ENCODE measurements at places on chromosomes 6 and 20. TPM values are rescaled to one million over a fixed set of nuclear protein-coding genes. Genes with fewer than 3 reads are reported as not detected.

Gene SEMG1
- not detected for total RNA-seq

Gene YWHAB
- 156 TPM for total RNA-seq

GRCh38 chr6:22878706-22879105, 309.3 kb downstream of the HDGFL1 start:
- DNase-seq = no peak

GRCh38 chr6:22880686-22881433, 311.5 kb downstream of the HDGFL1 start:
- no peak for DNase-seq

DNA sequence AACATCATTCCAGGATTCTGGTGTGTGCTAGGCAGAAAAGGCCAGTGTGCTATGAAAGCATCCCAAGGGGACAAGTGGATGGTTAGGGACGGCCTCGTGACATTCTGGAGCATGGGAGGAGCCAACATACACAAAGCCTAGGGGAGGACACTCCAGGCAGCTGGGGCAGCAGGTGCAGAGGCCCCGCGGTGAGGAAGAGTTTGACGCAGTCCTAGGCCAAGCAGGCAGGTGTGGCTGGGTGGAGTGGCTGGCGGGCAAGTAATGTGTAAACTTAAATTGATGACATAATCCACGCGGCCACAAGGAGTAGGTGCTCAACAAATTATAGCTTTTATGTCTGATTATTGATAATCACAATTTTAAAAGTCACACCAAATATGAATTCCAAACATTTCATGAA, 93.6 kb downstream of the TMEM242 start:
- DNase-seq = no peak

GRCh38 chr20:43525021-43525420, 17.5 kb downstream of the L3MBTL1 start:
- DNase-seq = no peak

GRCh38 chr6:112486454-112486853, 139.3 kb downstream of the RFPL4B start:
- DNase-seq = no peak

GRCh38 chr6:23659125-23659524, 466.9 kb upstream of the NRSN1 start:
- DNase-seq = no peak

Gene DUSP15
- total RNA-seq = 5.6 TPM

Gene OR2J3
- total RNA-seq = not detected

Gene NTSR1
- not detected for total RNA-seq

GRCh38 chr20:61512475-61512874, 260.4 kb downstream of the CDH4 start:
- no peak for DNase-seq

- DNase-seq = no peak
These were observed 188.6 kb downstream of the GJA10 start for GRCh38 chr6:90082847-90083246.

DNA sequence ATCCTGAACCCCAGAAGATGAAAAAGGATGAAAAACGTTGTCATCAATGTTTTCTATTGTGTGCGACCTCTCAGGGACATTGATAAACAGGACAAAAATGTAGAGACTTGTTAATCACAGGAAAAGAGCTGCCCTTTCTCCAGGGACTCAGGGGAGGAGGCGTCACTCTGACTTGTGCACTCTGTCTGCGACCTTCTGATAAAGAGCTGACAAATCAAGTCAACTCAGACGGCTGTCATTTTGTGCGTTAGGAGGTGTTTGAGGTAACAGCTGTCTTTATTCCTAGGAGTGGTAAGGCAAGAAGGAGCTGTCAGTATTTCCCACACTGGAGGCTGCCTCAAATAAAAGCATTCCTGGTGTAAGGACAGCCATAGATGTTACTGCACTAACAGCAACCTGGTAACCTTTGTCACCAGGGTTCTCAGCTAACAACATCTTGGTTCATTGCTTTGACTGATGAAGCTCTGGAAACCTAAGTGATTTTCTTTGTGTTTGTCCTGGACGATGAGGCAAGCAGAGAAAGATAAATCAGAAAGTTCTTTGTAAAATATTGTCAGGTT, 38.6 kb upstream of the NXT1 start:
- DNase-seq = no peak

DNA sequence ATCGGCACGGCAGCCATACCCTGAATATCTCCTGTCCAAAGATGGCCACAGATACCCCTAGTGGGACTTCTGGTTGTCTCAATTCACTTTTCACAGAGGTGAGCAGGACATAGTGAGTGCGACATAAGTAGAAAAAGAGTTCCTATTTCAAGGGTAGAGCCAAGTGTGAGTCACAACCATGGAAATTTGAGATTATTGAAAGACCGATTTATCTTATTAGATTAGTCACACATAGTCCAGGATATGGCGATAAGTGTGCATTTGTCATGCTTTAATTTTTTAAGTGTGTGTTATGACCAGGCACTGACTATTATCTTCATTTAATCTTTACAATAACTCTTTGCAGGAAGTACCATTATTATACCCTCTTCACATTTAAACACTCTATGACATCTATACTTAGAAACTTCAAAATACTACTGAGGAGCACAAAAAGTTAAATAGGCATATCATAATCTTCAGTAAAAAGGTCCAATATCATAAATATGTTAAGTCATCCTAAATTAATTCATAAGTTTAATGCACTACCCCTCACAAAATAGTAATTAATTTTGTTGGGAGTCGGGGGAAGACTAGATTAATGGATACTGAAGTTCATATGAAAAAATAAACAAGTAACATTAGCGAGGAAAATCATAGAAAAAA, 13.4 kb upstream of the TNFAIP3 start:
- no peak for DNase-seq

Gene ATP6V1G2
- 0.95 TPM for total RNA-seq

GRCh38 chr6:103273048-103273447, 1586.7 kb downstream of the HACE1 start:
- DNase-seq = no peak

DNA sequence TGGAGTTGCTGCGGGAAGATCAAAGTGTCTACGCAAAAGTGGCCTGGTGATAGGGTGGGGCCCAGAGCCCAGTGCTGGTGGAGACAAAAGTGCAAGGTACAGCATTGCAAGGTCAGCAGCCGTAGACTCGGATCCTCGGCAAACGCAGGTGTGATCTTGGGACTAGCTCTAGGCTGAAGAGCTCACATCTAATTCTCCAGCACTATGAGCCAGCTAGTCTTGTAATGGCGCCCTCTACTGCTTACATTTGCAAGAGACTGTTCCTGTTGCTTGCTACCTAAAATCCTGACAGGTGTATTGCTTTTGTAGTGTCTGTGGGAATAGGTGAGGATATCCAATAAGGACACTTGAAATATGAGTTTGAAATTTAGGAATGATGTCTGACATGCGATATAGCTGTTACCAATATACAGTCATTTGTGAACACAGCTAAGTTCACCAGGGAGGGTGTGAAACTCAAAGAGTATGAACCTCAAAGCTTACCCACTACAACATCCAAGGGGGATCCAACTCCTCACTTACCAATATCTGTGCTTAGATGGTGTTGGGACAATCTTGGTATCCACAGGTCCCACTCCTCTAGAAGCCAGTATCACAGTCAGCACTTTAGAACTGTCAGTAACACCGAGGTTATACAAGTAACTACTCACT, 58.4 kb downstream of the PDE7B start:
- no peak for DNase-seq

DNA sequence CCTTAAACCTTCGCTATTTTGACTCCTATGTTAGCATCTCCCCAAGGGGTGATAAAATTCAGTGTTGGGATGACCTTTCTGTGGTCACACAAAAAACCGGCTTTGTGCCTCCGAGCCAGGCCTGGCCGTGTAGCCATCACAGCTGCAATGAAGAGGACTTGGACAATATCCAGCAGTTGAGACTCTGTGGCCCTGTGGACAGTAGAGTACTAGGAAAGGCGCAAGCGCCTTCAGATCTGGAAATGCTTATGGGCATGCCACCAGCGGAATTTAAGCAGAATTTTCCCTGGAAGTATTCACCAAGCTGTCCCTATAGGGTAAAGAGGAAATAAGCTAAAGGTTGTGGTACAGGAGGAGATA, 63.3 kb upstream of the SLC2A12 start:
- no peak for DNase-seq

DNA sequence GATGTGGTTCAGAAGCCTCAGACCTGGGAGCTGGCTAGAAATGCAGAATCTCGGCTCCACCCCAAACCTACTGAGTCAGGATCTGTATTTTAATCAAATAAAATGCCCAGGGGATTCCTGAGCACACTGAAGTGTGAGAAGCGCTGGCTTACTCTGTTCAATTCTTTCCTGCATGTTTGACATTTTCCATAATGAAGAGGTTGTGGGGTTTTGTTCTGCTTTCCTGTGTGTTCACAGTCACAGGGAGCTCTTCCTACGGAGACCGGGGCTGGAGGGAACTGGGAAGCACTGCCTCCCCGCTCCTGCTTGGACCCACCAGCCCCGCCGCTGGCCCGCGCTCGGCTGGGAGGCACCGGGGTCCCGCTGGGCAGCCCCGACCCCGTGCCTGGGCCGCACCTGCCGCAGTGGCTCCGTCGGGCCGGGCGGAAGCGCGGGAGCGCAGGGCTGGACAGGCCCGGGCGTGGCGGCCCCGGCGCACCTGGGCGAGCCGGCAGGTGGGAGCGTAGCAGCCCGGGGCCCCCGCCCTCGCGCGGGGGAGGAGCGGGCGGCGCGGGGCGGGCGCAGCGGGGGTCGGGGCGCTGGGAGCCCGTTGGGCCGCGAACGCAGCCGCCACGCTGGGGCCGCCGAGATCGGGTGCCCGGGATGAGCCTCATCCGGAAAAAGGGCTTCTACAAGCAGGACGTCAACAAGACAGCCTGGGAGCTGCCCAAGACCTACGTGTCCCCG, at the start of gene MAPK13:
TSS of gene MAPK13 (plus strand) at position 573 of the 726 bp plus-strand sequence. CDS start at position 643, 70 bp downstream.
- DNase-seq = no peak

GRCh38 chr6:97885828-97886227, 602.8 kb upstream of the MMS22L start:
- no peak for DNase-seq

GRCh38 chr20:3068075-3068474, 3.3 kb upstream of the OXT start:
- DNase-seq = no peak

DNA sequence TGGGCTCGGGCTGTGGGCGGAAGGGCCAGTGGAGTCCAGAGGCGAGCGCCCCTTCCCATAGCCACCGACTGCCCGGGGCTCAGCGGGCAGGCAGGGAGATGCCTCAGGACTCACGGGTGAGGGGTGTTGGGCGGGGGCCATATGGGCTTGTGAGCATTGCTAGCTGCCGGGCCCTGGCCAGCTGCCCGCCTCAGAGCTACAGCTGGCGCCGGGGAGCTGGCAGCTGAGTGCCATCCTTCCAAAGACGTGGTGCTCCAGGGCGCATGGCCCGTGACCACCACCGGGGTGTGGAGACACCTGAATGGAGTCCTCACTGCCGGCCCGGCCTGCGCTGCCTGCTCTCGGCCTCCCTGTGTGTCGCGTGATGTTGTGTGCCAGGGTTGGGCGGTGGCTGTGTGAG, 10.6 kb upstream of the RBBP8NL start:
- DNase-seq = no peak

- DNase-seq = no peak
These were observed 45.6 kb upstream of the BEND6 start for GRCh38 chr6:56909115-56909907.

- no peak for DNase-seq
These were observed 1.2 kb upstream of the UFL1 start for GRCh38 chr6:96520171-96521115.

Gene CAGE1
- total RNA-seq = not detected

Gene SLC22A2
- not detected for total RNA-seq

DNA sequence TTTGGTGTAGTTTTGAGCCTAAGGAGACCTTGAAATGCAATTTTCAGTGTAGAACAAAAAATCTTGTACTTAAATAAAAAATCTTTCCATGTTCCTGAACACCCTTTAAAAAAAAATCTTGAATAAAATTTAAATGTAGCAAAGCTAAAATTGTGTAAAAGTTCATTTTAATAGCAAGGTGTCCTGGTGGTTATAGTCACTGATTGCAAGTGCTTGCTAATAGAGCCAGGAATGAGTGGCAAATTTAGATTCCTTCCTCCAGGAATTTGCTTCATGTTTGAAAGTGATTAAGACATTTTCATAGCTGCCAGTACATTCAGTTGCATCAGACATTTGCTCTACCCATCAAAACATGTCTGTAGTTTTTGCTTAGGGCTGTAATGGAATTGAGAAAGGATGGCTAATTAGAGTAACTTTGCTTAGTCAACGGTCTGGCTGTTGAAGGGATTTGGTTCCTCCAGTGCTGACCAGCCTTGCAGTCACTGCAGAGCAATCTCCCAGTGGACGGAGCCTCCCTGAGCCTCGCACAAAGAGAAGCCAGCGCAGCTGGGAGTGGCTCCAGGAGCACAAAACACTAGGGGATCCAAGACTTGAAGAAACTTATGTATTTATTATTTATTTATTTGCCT, 36.5 kb downstream of the AKAP12 start:
- DNase-seq = no peak

Gene MYLK2
- total RNA-seq = not detected

DNA sequence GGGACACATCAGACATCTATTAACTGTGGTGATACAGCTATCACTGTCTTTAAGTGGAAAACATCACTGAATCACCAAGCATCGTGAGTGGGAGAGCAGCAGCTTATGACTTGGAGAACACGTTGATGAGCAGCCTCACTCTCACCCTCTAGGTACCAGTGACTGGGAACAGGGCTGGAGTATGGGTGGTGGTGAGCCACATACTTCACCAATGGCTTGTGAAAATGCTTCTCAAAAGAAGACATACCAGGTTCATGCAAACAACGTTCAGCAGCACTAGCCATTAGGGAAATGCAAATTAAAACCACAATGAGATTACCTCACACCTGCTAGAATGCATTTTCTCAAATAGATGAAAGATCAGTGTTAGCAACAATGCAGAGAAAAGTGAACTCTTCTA, 25.3 kb downstream of the SNX5 start:
- no peak for DNase-seq

Gene ENPP4
- total RNA-seq = 32.2 TPM

DNA sequence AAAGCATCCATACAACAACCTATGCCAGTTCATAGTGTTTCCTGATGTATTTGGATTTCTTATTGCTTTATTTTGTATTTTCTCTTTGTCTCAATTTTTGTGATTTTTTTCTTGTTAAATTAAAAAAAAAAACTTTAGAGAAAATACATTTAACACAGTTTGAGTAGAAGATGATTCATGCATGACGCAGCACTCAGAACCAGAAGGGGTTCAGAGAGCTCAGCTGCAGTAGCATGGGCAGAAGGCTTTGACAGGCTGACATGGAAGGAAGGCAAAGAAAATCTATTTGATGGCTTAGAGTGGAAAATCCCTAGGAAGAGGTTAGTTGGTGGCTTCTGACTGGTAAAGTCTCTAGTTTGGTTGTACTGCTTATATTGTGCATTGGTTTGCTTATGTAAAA, 207.2 kb upstream of the STXBP5 start:
- no peak for DNase-seq
